ENCODE measurements at places on chromosomes 11 and 22.
A peak's percentile ranks its signal among the peaks of the same experiment; 100 is the strongest.

GRCh38 chr22:38705235-38706100 lies at the start of gene GTPBP1:
TSS of gene GTPBP1 (plus strand) at chr22:38705944. CDS start at chr22:38705956, 12 bp downstream.
- peak; percentile 88 for DNase-seq

GRCh38 chr11:17333799-17334586 lies 17.6 kb upstream of the NCR3LG1 start:
- no peak for DNase-seq

DNA sequence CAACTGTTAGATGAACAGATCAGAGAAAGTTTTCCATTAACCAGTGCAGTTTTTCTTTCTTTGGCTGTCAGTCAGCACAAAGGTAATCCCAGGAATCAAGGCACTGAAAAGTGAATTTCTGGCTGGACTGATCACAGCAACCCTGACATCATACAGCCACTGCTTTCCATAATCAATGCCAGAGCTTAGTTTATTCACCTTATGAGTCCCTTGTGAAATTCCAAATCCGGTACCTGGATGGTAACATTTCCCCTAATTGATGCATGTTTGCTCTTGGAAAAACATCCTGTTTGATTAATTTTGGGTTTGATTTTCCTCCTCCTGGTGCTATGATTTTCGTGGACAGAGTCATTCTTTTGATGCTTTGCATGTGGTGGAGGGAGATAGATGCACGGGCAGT lies 319.8 kb downstream of the INSC start:
- DNase-seq, result no peak

DNA sequence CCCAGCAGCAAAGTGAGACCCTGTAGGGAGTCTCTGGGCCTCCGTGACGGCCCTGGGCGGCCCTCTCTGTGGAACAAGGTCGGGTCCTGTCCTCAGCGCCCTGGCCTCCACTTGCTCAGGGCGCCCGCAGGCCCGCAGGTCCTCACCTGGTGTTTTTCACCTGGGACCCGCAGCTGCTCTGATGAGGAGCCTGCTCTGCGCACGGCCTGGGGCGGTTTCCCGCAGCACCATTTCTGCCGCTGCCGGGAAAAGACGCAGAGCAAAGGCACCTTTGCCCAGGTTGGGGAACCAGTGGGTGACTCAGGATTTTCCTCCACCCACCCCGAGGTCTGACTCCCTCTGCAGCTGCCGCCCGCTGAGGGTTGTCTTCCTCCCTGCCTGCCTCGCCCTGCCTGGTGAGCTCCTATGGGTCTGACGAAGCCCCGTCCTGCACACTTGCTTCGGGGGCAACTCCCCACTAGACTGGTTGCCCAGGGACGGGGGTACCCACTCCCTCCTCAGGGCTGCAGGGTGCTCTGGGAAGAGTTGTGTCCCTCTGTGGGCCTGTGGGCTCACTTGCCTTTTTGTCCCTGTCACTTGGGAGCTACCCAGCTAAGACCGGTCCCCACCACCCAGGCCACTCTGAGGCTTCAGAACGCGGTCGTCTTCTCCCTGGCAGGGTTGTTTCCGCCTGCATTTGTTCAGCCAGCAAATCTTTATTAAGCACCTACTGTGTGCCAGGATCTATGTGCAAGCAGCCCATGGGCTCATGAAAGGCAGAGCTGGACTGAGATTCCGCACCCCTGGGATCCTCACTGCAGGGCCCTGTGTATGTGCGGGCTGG lies 89.5 kb downstream of the KCNQ1 start:
- DNase-seq, result peak; percentile 7

- DNase-seq, result no peak
Observed at GRCh38 chr11:92793189-92793588, 176.3 kb upstream of the MTNR1B start.

GRCh38 chr11:67002921-67003411 lies 20.0 kb upstream of the SYT12 start:
- DNase-seq, result no peak

DNA sequence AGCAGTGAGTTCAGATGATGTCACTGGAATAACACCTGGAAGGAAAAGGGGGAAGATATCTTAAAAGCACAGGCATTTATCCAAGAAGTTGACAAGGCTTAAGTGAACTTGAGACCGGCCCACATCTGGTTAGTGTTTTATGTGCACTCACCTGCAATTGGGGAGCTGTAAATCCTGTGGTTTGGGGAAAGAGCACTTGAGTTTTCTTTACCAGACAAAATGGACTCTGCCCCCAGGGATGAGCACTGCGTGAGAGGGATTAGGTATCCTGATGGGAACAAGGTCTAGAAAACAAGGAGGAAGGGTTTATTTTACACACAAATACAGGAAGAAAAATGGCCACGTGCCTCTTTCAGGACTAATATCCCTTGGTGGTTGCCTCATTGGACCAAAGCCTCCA lies 15.2 kb downstream of the E2F8 start:
- DNase-seq, result no peak

DNA sequence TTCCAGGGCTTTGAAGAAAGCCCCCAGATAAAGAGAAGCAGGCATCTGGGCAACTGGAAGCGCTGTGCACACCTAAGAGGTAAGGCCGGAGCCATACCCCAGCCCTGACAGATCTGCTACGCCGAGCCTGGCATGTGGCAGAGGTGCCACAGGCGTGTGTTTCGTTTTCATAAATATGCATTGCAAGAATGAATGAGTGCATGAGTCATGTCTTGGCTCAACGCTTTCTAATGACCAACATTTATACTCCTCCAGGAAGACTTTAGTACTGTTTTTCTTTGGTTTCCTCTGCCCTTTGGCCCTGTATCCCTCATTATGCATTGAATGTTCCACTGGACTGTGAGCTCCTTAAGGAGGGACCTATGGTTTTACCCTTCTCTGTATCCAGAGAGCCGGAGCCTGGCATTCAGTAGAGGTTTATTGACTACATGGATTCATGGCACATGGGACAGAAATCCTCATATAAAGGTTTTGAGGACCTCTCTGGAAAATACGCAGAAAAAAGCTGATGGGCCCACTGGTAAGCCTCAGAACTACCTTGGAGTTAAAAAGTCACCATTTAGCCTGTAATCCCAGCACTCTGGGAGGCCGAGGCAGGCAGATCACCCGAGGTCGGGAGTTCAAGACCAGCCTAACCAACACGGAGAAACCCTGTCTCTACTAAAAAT lies 38.9 kb upstream of the CSNK2A3 start:
- DNase-seq, result no peak

DNA sequence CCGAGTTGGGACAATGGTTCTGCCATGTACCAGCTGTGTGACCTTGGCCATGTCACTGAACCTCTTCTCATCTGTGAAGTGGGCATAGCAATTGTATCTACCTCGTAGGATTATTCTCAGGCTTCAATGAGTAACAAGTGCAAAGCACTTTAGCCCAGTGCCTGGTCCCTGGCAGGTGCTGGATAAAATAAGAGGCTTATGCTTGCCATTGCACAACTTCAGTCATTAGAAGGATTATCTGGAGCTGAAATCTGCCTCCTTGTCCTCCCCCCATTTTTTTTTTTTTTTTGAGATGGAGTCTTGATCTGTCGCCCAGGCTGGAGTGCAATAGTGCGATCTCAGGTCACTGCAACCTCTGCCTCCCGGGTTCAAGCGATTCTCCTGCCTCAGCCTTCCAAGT lies 7.2 kb downstream of the SMTNL1 start:
- no peak for DNase-seq

- no peak for DNase-seq
Observed at GRCh38 chr11:106070606-106071005, 6.5 kb downstream of the KBTBD3 start.

- DNase-seq, result peak; percentile 20
Observed at GRCh38 chr11:66070604-66071380, 720 bp downstream of the PACS1 start.

DNA sequence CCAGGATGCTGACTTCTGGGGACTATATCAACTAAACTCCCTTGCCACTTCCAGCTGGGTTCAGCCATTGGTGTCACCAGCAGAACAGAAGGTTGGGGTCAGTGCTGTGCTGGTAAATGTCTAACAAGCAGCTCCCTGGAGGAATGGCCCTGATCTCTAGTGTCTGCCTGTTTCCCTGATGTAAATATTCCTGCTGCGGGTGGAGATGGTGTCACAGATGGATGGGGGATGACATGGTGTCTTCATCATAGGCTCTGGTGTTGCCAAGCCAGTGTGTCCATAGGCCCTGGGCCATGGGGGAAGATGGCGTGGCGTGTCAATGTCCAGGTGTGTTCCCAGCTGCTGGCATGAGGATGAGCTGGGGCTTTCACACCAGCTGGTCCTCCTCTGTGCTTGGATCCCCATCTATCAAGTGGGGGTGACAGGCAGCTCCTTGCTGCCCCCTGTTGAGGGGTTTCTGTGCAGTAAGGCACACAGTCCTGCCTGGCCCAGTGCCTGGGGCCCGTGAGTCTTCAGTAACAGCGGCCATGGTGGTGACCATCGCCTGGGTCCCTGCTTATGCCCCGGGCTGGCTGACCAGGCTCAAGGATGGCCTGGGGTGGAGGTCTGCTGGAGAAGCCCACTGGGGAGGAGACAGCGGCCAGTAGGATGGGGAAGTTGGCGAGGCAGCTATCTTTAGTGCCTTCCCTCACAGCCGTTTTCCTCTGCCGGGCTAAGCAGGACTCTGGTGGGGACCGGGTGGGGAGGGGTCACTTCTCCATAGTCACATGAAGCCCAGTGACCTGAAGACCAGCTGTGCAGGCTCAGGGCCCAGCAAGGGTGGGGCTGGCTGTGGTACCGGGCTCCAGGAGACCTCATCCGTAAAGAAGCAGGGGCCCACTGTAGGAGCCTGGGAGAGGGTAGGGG lies 12.7 kb downstream of the RPL3 start:
- DNase-seq, result no peak

GRCh38 chr11:44950031-44950624 lies 555 bp downstream of the TP53I11 start:
- DNase-seq, result no peak

- DNase-seq, result no peak
Observed at GRCh38 chr22:35437049-35437448, 37.1 kb downstream of the MCM5 start.

- DNase-seq, result peak; percentile 92
Observed at GRCh38 chr11:406796-407650, 7.8 kb downstream of the SIGIRR start.

DNA sequence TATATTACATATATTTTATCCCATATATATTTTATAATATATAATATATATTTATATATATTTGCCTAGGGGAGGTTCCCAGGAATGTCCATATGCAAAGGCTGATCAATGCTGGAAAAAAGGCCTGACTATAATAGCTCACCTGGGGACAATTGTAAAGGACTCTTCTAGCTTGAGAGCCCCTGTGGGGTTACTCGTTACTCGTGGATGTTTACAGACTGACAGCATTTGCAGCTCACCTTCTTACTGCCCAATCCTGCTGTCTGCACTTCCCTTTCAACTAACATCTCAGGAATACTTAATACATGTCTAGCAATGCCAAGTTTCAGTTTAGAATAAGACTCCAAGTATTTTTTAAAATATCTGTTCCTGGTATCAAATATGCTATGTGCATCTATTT lies 1365.4 kb upstream of the RAG2 start:
- no peak for DNase-seq

DNA sequence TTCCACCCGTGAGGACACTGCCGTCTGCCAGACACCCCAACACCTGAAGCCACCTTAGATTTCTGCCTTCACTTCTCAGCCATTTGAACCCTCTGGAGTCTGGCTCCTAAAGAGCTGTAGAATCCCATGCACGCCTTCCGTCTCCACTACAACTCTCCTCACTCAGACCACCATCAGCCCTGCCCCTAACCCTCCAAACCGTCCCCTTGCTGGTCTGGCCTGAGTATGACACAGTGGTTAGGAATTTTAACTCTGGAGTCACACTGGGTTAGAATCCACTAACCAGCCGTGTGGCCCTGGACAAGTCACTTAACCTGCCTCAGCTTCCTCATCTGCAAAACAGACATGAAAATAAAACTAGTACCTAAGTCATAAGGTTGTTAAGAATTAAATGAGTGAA lies 3.0 kb downstream of the CNIH2 start:
- DNase-seq, result no peak

DNA sequence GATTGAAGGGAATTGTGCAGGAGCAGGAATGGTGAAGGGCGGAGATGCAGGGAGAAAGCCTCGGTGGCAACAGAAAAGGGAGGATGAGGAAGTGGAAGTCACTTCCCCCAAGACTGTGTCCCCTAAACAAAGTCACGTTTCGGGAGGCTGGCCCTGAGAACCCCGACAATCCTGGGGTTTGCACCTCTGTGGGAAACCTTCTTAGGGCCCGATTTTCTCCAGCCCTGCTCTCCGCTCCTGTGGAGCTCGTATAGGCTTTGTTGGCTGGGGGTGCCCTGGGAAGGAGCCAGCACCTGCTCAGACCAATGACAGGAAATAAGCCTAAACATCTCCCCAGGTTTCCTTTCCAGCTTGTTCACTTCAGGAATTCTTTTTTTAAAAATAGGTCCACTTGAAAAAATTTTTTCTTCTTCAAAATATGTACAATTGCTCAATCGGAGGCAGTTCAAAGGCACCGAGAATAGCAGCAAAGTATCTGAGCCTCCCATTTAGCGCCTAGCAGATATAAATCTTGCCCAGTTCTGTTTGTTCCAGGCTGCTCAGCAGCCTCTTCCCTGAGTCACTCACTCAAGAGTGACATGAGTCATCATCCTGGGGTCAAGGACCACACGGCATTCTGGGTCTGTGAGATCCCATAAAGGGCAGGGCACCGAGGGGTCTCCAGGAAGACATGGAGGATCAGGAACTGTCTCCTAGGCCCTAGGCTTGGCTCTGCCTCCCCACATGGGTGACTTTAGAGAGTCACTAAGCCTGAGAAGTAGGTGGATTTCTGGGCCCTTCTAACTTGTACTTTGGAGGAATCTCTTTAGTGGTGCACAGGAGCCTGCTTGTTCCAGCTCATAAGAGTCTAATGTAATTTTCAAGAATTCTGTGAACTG lies 34.0 kb downstream of the IRAG1 start:
- DNase-seq, result no peak

GRCh38 chr11:122305426-122306320 lies 189.7 kb upstream of the BLID start:
- DNase-seq, result no peak

- peak; percentile 25 for DNase-seq
Observed at GRCh38 chr11:88552379-88553062, 215.0 kb upstream of the CTSC start.

DNA sequence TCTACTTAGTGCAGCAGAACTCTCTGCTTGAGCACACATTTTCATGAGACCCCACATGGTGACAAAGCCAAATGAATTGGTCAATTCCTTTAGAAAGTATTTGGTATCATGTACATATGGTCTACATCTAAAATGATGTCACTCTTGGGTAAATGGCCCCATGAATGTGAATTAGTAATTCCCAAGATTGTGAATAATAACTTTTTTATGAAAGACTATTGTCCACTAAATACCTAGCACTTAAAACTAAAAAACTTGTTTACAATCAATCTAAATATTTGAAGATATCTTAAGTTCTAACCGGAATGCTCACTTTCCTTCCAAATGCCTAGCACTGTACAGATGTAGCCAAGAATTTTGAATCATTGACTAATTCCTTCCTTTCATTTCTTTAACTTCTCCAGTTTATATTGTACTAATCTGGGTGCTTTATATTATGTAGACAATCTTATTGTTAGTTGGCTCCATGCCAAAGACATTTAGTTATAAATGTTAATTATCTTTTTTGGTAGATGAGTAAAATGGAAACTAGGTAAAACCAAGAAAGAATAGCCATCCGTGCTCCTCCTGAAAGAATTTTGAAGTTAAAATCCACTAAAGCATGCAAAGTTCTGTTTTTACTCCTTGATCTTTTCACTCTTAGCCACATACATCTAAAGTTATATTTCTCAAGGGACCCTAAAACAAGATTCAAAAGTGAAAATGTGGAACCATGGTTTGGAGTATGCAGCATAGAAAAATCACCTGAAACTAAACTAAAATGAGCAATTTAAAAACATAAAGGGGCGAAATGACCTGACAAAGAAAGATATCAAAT lies 145.0 kb upstream of the ARHGAP20 start:
- DNase-seq, result no peak

Data from T-helper 17 cell (primary cell).